Colonic mucosa (tissue), 4 donors: ENCODE measurements at places on chromosomes 3 and 15. TPM values are rescaled to one million over a fixed set of nuclear protein-coding genes. Genes with fewer than 3 reads are reported as not detected.

The ASB14 gene
- total RNA-seq: not detected

The C3orf70 gene
- 8.4 TPM for total RNA-seq

The FAM107A gene
- 2.2 TPM for total RNA-seq

The MORC1 gene
- not detected for total RNA-seq

The SAMMSON gene
- total RNA-seq: not detected

The ADAMTS7 gene
- 1.6 TPM for total RNA-seq

The CHDH gene
- total RNA-seq: 48.6 TPM
